Endodermal cell (in vitro differentiated cells): ENCODE measurements at places on chromosomes 11 and 22. TPM values are rescaled to one million over a fixed set of nuclear protein-coding genes. Genes with fewer than 3 reads are reported as not detected.

DNA sequence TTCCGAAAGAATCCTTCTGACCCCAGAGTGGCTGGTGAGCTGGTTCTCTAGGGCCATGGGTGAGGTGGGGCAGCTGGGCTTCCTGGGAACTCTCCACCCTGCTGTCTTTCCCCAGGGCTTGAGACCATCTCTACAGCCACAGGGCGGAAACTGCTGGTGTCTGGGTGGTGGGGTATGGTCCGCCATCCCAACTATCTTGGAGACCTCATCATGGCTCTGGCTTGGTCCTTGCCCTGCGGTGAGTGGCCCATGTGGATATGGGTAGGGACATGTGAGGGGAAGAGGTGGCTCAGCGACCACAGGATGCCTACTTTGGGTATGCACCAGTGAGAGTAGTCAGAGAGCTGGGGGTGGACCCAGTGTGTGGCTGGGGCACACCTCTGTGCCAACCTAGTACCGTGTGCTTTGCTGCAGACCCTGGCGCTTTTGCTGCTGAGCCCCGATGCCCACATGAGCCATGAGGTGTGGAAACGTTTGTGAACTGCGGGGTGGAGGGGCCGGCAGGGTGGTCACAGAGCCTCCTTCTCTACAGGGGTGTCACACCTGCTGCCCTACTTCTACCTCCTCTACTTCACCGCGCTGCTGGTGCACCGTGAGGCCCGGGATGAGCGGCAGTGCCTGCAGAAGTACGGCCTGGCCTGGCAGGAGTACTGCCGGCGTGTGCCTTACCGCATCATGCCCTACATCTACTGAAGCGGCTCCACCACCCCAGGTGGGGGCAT is 2.0 kb downstream of the ZNHIT2 start:
- DNase-seq, result no peak

DNA sequence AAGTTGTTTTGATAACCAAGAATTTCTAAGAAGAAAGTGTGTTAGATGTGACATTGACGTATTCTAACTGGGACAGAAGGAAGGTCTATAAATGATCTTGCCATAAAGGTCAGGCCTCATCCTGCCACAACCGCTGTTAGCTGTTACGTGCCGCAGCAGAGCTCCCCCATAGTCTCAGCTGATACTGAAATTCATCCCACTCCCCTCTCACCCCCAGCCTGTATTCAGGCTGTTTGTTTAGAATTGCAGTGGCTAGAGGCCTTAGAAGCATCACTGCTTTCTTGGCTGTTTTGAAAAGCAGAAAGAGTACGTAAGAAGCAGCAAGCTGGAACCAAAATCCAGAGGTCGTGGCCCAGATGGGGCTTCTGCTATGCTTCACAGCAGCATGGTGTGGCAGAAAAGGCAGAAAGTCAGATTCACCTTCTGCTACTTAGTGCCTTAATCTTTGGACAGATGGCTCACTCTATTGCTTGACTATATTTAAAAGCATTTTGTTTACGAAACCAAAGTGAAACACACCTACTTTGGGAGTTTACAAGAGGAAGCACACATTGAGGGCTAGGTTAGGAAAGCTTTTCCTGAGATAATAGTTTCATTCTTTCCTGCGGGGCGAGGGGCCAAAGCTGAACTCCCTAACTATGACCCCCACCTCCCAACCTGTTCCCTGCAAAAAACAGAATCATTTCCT is 950 bp upstream of the LAYN start:
- no peak for DNase-seq

Gene CECR2
- total RNA-seq, result 92.4 and 105 TPM in 2 replicates

Gene VWCE
- 8.8 and 13.3 TPM in 2 replicates for total RNA-seq

Gene YPEL4
- not detected in 3 replicates for total RNA-seq

Gene DLG2
- 8.4 to 13.7 TPM (median 9.6 TPM) in 3 replicates for total RNA-seq

Gene FXYD2
- total RNA-seq, result 1.8 and 3.0 TPM in 2 replicates

DNA sequence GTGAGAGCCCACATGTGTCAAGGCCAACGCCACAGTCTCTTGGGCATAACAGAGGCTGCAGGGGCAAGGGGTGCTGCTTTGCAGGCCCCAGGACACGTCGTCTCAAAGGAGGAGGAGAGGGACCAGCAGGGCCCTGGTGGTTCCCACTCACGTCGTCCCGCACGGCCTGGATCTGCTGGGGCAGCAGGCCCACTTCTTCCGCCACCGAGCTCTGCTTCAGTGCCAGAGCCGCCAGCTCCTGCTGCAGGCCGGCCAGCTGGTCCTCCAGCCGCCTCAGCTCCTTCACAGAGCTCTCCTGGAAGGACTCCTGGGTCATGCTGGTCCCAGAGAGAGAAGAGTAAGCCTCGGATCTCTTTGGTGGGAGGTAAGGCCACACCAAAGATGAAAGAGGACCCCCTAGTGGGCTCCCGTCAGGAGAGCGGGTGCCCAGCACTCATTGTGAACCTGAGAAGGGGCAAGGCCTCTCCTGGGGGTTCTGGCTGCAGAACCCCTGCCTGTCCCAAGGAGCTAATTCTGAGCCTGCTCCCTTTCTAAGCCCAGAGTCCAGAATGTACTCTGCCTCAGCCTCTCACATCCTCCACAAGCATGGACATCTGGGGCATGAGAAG is 15.6 kb downstream of the SUN2 start:
- no peak for DNase-seq

GRCh38 chr22:30872285-30873041 is 96.1 kb downstream of the MORC2 start:
- peak; percentile 41 for DNase-seq

Gene CNTF
- 1.8 and 3.7 TPM in 2 replicates for total RNA-seq

GRCh38 chr11:88070437-88070836 is 104.8 kb downstream of the RAB38 start:
- DNase-seq, result no peak

- no peak for DNase-seq
Measured at GRCh38 chr11:10990160-10990559, 132.3 kb upstream of the ZBED5 start.

GRCh38 chr11:72146625-72147024 is 11.1 kb downstream of the FOLR3 start:
- DNase-seq, result no peak

- no peak for DNase-seq
Measured at GRCh38 chr11:28849053-28849452, 740.9 kb downstream of the METTL15 start.

DNA sequence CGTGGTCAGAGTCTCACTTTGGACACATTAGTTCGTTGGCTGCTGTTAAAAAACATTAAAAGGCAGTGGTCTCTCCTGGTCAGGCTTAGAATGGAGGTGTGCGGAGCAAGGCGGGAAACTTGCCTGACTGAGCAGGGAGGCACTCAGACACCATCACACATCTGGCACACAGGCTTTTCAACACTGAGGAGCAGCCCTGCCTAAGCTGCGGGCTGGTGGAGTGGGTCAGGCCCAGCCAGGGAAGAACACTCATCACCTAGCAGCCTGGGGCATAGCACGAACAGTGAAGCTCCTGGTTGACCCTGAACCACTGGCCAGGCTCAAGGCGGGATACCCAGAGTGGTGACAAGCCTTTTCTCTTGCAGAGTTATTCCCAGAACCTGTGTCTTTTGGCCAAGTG is 4.2 kb downstream of the KAT5 start:
- no peak for DNase-seq

DNA sequence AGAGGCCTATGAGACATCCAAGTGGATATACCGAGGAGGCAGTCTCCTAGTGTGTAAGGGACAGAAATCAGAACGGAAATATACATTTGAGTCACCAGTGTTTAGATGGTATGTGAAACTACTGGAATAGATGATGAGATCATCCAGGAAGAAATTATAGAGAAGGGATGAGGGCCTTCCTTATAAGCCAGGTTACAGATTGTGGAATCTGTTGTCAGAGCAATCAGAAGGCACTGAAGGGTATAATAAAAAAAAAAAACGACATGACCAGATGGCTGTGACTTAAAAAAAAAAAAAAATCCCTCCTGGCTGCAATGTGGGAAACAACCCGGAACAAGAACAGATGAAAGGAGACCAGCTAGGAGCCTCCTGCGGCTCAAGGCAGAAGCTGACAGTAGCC is 2.7 kb downstream of the MAJIN start:
- DNase-seq, result no peak

GRCh38 chr11:1826552-1827094 is 8.2 kb upstream of the SYT8 start:
- peak; percentile 70 for DNase-seq

Gene EXT2
- total RNA-seq, result 47.7 and 49.3 TPM in 2 replicates

GRCh38 chr22:25508161-25508560 is 56.3 kb upstream of the GRK3 start:
- no peak for DNase-seq

DNA sequence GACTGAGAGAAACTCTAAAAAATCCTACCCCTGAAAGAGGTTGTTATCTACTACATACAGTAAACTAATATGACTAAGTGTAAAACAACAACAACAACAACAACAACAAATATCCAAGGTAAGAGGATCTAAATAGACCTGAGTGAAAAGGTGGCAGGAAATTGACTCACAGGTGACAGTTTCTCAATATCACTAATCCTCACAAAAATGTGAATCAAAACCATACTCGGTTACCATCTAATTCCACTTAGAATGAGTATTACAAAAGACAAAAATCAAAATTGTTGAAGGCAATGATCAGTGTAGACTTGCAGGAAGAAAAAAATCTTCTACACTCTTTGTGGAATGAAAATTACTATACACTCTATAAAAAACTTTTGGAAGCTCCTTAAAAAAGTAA is 17.5 kb downstream of the RGL4 start:
- no peak for DNase-seq

DNA sequence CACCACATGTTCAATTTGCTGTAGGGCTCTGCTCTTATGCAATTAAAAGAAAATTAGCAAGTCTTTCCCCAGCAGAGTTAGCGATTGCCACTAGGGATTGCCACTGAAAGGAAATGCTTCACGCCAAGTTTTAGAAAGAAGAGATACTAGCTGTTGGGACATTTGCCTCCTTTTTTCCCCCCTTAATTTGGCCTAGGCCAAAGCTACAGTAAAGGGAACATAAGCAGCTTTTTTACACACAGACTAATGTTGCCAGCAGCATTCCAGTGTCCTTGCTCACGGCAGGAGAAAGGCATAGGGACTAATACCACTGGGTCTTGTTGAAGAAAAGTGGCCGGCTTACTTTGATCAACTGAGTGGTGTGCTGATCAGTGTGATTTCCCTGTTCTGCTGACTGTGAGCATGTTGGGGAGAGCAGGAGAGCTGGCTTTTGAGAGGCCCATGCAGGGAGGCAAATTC is 71.2 kb downstream of the PHF21A start:
- peak; percentile 71 for DNase-seq

Gene APOA4
- 0.25 to 0.38 TPM in 2 of 3 replicates, not detected in the other for total RNA-seq

DNA sequence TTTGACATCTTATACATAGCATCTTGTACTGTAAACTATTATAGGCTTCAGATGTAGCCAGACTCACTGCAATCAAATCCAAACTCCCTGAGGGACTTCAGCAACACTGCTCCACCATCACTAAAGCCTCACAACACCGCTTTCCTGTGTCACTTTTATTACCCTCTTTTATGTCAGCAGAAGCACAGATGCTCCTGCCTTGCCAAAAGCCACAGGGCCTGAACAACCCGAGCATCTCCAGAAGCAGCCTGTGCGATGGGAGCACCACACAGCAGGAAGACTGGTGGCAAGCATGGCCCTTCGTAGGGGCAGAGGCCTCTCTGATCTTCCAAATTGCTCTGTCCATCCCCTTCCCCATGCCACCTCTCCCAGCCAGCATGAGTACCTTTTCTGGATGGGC is 22.9 kb downstream of the TMEM123 start:
- DNase-seq, result no peak

Gene MS4A15
- not detected in 3 replicates for total RNA-seq

DNA sequence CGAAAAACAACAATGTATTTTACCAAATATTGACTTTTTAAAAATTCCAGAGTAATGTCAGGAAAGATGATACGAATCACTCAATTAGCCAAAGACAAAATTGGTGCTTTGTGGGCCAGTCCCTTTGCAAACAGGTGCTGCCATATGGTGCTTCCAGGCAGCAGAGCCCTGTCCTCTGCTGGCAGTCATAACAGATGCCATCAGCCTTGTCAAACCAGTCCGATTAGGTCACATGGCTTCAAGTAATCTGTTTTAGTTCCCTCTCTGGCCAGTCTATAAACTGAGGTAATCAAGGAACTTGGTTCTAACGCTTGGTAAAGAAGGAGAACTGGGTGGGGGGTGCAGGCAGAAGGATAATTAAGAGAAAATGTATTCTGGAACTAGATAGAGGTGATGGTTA is 49.1 kb upstream of the CAPRIN1 start:
- DNase-seq, result no peak

Gene OR8U1
- not detected in 3 replicates for total RNA-seq

- no peak for DNase-seq
Measured at GRCh38 chr11:123325533-123325932, 104.5 kb upstream of the GRAMD1B start.

DNA sequence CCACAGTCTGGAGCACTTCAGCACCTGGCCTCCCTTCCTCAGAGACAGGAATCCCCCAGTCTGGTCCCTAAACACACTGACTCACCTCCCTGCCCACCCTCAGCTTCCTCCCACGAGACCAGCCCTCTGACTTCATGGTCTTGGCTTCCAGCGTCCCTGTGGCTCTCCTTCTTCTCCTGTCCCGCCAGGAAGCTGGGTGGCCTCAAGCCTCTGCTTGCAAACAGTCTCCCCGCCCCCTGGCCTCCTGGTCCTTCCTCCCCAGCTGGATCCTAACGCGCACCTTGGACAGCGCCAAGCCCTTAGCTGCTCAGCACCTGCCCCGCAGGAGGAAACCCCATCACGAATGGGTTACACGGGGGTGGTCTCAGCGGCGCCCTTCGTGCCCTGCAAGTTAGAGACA is 4.5 kb downstream of the NCF4 start:
- DNase-seq, result peak; percentile 84

DNA sequence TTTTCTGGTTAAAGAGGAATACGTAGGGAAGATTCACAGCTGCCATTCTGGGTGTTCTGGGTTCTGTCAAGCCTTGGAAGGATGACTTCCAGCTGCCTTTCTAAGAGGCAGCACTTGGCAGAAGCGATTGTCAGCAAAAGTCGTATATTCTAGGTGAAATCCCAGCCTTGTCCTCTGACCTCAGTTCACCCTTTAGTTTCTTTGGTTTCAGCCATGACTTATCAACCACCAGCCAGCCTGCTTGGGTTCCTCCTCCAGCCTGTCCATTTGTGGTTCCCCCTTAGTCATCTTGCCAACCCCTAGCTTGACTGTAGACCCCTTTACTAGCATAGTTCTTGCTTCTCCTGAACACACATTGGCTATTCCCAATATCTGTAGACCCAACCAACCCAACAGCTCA is 102.3 kb upstream of the CD44 start:
- DNase-seq, result no peak

Gene SSTR3
- total RNA-seq, result 0.11 to 0.34 TPM (median 0.21 TPM) in 3 replicates
